ENCODE measurements at places on chromosomes 7 and 10. TPM values are rescaled to one million over a fixed set of nuclear protein-coding genes. Genes with fewer than 3 reads are reported as not detected.

SKIDA1 gene
- total RNA-seq, result under 0.01 TPM

CASP7 gene
- total RNA-seq, result 34.8 TPM

ZNF365 gene
- total RNA-seq, result 7.0 TPM

C10orf62 gene
- not detected for total RNA-seq

KLF14 gene
- total RNA-seq, result 0.22 TPM

FAM25A gene
- not detected for total RNA-seq

GJD4 gene
- not detected for total RNA-seq

MRPS33 gene
- total RNA-seq, result 29.5 TPM

ZSWIM8 gene
- total RNA-seq, result 85.5 TPM

GARIN1A gene
- 0.88 TPM for total RNA-seq

CHCHD1 gene
- total RNA-seq, result 16.9 TPM

DLX6 gene
- total RNA-seq, result not detected

MEIG1 gene
- total RNA-seq, result not detected

LFNG gene
- 0.88 TPM for total RNA-seq

DYNC1I1 gene
- total RNA-seq, result 1.3 TPM

EVX1 gene
- total RNA-seq, result not detected

FAM200A gene
- 5.7 TPM for total RNA-seq

TMEM196 gene
- total RNA-seq, result not detected

PDZD7 gene
- 0.57 TPM for total RNA-seq

Data from placental pericyte (primary cell).